ENCODE measurements at places on chromosomes 1 and 21.

GRCh38 chr1:203564024-203564423 is 62.6 kb upstream of the ATP2B4 start:
- no peak for DNase-seq

GRCh38 chr1:57204942-57205787 is 218.7 kb downstream of the DAB1 start:
- no peak for DNase-seq

DNA sequence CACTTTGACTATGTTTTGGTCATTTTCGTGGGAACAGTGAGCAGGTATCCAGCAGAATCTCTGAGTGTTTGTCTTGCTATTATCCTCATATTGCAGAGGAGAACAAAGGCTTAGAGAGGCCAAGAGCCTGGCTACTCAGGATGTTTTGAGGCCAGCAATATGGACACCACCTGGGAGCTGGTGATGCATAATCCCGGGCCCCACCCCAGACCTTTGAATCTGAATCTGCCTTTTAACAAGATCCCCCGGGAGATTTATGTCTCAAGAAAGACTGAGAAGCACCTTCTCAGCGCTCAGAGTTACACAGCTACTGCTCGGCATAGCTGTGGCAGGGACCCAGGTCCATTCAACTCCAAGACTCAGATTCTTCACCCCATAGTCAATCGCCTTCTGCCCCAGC is 72.8 kb downstream of the PTPRU start:
- DNase-seq = no peak

GRCh38 chr1:164101802-164102201 is 457.2 kb upstream of the PBX1 start:
- no peak for DNase-seq

DNA sequence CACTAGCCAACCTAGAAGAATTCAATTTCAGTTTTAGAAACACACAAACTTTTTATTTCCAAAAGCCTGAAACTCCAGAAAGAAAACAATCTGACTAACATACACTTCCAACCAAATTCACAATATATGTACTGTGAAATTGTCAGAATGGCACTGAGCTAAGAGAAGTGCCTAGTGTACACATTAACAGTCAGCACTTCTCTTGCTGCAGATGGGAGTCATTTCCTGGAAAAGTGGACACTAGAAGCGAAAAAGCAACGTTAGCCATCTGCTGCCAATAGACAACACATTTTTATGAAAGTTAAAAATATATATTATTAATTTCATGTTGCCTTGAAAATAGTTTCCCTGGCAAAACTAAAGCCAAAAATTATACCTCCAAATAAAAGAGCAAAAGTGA is 66.1 kb downstream of the EPS15 start:
- DNase-seq = no peak

GRCh38 chr1:160858507-160858906 is 4.2 kb downstream of the CD244 start:
- no peak for DNase-seq

DNA sequence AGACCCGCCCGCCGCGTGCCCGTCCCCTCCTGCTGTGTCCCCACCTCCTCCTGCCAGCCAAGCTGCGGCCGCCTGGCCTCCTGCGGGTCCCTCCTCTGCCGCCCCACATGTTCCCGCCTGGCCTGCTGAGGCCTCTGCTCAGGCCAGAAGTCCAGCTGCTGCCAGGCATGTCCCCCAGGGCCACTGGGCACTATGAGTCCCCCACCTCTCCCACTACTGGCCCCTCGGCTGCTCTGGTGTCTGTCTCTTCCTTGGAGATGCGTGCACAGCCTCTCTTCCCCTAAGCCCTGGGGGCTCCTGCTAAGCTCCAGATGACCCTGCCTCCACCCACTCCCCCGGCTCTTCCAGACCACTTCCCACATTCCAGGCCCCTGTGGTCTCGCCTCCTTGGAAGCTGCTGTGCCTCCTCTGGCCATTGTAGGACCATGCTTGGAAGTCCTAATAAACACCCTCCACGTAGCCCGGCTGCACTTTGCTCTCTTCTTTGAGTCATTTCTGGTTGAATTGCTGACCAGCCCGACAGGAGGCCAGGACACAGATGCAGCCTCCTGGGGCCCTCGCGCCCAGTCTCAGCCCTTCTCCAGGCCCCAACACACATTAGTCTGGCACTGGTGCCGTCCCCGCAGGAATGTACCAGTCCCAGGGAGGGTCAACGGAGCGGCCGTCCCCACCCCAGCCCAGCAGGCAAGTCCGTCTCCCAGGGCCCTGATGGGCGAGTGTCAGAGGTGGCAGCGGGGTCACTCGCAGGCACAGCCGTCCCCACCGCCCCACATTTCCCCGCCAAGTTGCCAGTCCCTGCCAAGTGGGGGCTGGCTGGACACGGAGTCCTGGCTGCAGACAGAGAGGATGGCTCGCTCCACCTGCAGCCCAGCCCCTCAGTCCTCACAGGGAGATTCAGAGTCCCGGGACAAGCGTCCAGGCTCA is 1.1 kb downstream of the KRTAP10-12 start:
- no peak for DNase-seq

DNA sequence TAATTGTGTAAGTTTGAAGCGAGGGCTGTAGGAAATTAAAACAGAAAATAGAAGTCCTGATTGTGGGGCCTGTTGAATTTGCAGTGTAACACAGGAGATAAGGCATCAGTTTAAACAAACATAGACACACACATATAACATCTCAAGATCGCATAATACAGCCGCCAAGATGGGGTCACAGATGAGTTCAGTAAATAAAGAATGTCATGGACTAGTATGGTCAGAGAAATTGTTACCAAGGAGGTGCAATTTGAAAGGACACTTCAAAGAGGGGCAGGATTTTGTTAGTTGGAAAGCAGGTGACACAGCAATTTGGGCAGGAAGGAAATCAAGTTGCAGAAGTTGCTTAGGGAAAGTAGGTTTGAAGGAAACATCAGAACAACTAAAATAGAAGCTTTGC is 450.0 kb downstream of the USP25 start:
- no peak for DNase-seq

GRCh38 chr1:244052728-244053312 is 1.7 kb downstream of the ZBTB18 start:
- DNase-seq = no peak

GRCh38 chr21:17523007-17523451 is 10.2 kb downstream of the CXADR start:
- no peak for DNase-seq

DNA sequence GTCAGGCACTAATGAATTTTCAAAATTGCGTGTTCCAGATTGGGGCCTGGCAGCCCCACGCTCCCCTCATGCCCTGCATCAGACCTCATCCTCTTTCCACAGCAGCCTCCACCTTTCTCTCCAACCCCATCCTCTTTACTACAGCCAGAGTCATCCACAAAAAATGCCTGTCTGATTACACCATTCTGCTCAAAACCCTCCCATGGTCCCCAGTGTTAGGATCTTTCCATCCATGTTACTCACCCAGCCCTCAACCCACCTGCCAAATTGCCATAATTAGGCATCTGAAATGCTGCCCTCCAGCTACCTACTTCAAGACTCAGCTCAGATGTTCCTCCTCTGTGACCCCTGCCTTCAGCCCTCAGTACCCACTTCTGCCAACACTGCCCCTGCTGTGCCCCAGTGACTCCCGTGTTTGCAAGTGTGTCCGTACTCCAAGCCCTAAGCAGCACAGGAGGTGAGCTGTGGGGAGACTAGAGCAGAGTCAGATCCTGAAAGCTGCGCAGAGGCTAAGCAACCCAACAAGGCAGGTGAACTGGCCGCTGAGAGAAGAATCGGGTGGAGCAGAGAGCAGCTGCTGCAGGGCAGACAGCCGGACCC is 715 bp upstream of the ARTN start:
- no peak for DNase-seq

Measured in stimulated activated CD4-positive, alpha-beta T cell treated with anti-CD3 and anti-CD28 coated beads, Interleukin-1b, Interleukin-23, amount 100 ng/mL, for 4 hours (primary cell).